ENCODE measurements at places on chromosomes 6 and 20.
A peak's percentile ranks its signal among the peaks of the same experiment; 100 is the strongest.

DNA sequence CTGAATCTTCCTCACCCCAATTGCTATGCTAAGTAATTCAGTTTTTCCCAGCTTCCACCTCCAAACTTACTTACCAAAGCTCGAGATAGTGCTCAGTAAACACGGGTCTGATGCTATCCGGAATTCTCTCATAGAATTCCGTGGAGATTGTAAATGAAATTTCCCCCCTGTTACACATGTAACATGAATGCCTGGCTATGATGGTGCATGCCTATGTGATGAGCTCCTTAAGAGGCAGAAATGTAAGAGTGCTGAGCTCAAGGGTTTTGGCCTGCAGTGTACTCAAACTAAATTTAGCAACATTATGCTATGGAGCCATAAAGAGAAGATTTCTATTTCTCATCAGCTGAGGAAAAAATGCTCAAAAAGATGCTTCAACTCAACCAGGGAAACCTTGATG lies 133.4 kb upstream of the FUT9 start:
- no peak for DNase-seq

DNA sequence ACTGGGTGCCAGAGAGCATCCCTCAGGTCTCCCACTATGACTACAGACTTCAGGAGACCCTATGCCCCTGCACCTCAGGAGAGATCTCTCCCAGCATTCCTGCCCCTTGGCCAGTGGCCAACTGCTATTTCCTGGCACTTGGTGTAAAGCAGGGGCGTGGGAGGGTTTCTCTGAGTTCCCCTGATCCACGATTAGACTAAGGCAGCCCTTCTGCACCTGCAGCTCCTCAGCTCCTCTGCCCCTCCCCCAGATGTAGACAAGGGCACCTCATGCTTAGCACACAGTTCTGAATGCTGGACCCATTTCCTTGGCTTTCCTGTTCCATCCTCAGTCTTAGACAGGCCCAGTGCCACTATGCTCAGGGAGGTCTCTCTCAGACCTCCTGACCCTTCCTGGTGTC lies 28.6 kb downstream of the EDN1 start:
- DNase-seq = no peak

GRCh38 chr20:13625304-13625979 lies 13.3 kb downstream of the TASP1 start:
- no peak for DNase-seq

- no peak for DNase-seq
Observed at GRCh38 chr20:4836935-4837334, 115.2 kb downstream of the PRND start.

DNA sequence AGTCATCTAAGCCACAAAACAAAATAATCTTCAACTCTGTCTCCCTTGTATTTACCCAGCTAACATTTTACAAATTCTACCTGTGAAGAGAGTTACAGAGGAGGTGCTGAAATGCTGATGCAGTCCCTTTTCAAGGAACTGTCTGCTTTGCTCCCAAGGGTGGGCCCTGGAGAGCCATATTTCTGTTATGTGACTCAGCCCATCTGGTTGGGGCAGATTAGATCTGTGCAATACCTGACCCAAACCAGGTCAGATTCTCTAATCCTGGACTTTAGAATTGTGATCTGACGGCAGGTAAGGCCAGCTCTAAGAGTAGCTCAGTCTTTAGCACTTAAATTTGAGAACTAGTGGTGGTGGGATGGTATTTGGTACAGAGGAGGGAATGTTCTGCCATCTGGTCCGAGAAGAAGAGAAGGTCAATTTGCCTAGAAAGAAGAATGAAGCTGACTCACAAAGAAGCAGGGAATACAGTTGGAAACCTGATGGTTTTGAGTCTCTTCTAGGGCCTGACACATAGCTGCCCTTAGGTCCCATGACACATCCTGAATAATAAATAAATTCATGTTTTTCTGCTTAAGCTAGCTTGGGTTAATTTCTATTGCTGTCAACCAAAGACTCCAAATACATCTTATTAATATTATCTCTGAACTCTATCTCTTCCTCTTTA lies 8.1 kb downstream of the ZNF311 start:
- DNase-seq = no peak

DNA sequence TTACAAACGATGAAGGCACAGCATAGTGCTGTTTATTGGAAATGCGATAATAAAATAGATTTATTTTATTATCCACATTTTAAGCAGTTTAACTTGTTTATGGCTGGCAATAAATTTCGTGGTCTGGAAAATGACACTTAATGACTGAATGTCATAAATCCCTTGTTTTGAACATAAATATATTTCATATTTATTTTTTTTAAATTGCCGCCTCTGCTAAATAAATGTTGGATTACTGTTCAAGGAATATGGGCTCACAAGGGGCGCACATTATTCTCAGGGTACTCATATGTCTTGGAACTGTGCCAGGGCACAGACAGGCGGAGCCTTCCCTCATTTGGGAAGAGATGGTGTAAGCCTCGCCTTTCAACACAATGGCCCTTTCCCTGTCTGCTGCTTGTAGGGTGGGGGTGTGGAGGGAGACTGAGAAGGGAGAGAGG lies 134.3 kb downstream of the PXDC1 start:
- DNase-seq = no peak

DNA sequence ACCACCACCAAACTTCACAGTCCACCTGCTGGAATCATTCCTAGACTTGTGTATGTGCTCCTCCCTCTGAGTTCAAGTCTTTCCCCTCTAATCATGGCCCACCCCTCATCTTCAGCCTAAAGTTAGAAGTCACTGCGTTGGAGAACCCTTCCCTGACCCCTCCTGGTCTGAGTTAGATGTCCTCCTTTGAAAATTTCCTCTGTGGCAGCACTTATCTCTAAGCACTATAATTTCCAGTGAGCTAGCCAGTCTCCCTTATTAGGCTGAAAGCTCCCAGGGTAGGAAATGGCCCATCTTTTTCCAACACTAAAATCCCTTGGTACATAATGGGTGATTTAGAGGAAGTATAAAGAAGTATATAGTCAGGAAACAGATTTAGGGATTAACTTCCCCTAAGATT lies 63.2 kb downstream of the SESN1 start:
- no peak for DNase-seq

DNA sequence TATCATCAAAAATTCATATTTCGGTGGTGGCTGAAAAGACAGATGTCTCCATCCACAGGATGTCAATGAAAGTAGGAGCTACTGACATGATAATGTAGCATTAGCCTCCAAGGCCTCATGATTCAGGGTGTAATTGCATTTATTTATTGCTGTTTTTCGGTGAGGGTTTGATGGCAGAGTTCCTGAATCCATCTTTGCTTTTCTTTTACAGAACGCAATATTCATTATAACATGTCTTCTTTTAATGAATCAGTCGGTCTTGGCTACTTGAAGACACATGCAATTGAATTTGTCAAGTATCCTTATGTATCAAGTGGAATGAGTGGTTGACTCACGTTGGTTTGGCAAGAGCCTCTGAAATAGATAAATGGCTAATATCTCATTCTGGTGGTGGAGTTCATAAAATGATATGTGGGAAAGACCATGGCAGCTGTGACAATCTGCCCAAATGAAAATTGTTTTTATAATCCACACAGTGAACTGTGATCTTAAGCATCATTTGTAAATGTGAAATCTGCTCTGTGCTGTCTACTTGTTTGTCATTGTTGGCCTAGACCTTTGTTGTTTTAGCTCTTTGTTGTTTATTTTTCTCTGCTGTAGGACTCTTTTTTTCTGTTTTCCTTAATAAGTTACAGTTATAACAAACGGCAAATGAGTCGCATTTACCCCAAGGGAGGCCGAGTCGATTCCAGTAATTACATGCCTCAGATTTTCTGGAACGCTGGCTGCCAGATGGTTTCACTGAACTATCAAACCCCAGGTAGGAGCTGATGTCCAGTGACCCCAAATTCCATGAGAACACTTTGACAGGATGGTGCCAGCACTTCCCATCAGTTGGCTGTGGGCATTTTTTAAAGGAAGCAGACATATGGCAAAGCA lies 105.7 kb upstream of the LAMP5 start:
- DNase-seq = no peak

- no peak for DNase-seq
Observed at GRCh38 chr6:98678481-98678880, 155.9 kb upstream of the POU3F2 start.

- no peak for DNase-seq
Observed at GRCh38 chr6:24251339-24251738, 106.5 kb downstream of the DCDC2 start.

DNA sequence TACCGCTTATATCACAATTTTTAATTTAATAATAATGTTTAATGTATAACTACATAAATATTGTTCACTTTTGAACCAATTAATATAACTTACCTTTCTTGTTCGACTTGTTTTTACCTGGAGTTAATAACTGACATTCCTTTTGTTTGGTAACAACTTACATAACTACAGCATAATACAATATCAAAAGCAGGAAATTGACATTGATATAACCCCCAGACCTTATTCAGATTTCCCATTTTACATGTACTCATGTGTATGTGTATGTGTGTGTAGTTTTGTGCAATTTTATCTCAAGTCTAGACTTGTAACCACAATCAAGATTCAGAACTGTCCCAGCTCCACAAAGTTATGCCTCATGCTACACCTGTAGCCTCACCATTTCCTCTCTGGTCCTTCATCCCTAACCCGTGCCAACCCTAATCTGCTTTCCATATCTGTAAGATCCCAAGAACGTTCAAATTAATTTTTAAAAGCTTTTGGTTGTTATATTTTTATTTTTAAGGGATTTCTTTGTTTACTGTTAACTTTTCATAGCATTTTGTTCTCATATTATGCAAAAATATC lies 190.6 kb downstream of the MANEA start:
- no peak for DNase-seq

GRCh38 chr6:21969192-21969591 lies 327.6 kb downstream of the PRL start:
- DNase-seq = no peak

- peak; percentile 96 for DNase-seq
Observed at GRCh38 chr6:42783177-42783875, 1.5 kb downstream of the BICRAL start.

DNA sequence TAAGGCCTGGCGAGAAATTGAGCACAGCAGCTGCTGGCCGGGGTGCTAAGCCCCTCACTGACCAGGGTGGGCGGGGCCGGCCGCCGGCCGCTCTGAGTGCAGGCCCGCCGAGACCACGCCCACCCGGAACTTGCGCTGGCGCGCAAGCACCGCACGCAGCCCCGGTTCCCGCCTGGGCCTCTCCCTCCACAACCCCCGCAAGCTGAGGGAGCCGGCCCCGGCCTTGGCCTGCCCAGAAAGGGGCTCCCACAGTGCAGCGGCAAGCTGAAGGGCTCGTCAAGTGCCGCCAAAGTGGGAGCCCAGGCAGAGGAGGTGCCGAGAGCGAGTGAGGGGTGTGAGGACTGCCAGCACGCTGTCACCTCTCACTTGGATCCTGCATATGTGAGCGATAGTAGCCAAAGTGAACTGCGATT lies 251.2 kb downstream of the GJA1 start:
- no peak for DNase-seq

DNA sequence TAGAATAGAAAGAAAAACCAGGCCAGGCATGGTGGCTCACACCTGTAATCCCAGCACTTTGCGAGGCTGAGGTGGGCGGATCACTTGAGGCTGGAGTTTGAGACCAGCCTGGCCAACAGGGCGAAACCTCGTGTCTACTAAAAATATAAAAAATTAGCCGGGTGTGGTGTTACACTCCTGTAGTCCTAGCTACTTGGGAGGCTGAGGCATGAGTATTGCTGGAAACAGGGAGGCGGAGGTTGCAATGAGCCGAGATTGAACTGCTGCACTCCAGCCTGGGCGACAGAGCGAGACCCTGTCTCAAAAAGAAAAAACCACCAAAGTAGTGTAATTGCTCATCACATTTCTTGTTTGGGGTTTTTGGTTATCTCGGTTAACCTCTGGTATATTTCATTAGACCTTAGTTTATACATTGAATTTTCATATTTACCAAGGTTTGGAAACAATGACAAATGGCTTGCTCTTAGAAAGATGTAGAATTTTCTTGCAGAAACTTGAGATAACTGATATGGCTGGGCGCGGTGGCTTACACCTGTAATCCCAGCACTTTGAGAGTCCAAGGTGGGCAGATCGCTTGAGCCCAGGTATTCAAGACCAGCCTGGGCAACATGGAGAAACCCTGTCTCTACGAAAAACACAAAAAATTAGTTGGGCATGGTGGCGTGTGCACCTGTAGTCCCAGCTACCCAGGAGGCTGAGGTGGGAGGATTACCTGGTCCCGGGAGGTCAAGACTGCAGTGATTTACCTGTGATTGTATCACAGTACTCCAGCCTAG lies 14.2 kb downstream of the ITCH start:
- DNase-seq = no peak

- DNase-seq = no peak
Observed at GRCh38 chr20:47973519-47974233, 188.4 kb upstream of the SULF2 start.

DNA sequence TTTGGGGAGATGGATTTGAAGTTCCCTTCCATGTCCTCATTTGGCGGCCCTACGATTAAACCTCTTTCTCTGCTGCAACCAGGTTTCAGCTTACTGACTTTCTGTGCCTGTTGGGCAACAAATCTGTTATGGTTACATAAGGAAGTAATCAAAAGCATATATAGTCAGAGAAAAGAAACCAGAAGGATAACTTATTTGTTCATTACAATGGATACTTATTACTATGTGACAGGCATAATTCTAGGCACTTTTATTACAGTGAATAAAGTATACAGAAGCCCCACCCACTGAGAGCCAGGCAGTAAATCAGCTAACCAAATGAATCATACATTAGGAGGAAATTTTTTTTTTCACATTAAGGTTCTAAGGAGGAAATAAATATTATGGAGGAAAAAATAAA lies 9.6 kb upstream of the TRIM31 start:
- no peak for DNase-seq

DNA sequence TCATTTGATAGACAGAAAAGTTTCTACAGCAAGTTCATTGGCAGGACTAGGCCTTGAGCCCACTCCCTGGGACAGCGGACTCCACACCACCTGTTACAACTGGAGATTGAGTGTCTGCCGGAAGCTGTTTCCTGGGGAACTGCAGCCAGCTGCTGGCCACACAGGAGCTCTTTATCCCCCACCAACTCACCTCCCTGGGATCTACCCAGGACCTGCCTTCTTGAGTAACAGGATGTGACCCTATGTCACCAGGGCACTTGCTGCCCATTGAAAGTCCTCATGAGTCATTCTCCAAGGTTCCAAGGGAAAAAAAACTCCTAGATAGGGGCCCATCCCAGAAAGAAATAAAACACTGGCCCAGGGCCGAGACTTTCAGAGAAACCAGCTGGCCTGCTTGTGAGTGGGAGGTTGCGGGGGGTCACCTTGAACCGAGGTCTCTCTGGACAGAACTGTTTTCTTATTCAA lies 37.4 kb upstream of the SLC9A8 start:
- no peak for DNase-seq

GRCh38 chr20:25309395-25310267 lies 61.7 kb downstream of the PYGB start:
- no peak for DNase-seq

DNA sequence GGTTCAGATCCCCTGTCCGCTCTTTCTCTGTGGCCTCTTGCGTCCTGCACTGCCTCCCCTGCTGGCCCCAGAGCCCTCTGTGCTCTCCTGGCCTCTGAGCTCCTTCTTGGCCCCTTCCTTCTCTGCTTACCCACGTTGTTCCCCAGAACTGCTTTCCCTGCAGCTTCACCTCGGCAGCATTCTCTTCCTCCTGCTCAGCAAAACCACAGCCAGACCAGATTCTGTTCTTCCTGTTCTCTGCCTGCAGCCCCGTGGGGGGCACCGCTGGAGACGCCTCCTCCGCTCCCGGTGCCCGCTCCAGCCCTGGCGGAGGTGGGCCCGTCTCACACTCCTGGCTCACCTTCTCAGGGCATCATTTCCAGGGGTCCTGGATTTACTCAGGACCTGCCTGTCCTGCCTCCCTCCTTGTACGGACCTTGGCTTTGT lies 59.7 kb downstream of the TCP11 start:
- no peak for DNase-seq
